ENCODE measurements at places on chromosomes 5 and 9.
A peak's percentile ranks its signal among the peaks of the same experiment; 100 is the strongest.

GRCh38 chr9:31847963-31848362, 536.5 kb upstream of the ACO1 start:
- DNase-seq, result no peak

- DNase-seq, result no peak
Measured at GRCh38 chr5:39140558-39141168, 66.5 kb upstream of the RICTOR start.

GRCh38 chr5:128237000-128237399, 153.4 kb downstream of the SLC12A2 start:
- DNase-seq, result no peak

DNA sequence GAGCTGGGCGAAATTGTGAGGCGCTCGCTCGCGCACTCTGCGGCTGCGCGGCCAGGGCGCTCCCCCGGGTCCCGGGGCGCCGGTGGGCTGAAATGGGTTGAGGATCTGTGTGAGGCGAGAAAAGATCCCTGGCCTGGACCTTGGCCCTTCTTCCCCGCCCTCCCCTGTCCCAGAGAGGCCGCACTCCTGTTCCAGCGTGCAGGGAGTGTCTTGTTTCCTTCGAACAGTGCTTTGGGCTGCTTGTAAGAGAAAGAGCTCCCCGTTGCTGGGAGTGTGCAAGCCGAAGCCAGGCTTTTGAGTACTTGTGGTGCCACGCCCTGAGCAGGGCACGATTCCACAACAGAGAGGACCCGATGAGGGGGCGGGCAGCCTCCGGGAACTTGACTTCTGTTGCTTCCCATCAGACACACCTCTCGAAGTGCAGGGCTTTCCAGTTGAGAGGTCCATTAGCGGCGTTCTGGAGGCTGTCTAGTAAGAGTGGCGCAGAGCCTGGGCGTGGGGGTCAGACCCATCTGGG, 535 bp downstream of the DOLPP1 start:
- no peak for DNase-seq

GRCh38 chr9:70228611-70229010, 30.2 kb upstream of the SMC5 start:
- DNase-seq, result no peak

DNA sequence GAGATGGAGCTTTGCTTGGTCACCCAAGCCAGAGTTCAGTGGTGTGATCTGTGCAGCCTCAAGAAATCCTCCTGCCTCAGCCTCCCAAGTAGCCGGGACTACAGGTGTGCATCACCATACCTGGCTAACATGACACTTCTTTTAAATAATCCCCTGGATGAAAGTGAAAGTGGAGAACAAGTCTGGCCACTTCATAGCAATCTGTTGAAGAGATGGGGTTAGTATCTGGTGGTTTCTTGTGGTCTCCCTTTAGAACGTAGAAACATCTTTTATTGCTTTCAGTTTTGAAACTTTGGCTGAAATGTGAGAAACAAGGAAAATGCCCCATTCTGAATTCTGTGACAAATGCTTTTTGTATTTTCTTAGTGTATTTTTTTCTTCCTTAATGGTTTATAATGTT, 452.5 kb upstream of the RIOK2 start:
- DNase-seq, result no peak

- DNase-seq, result peak; percentile 58
Measured at GRCh38 chr5:137735555-137736284, at the start of gene KLHL3. TSS of gene KLHL3 (minus strand) at chr5:137736089. CDS start at chr5:137735646, 443 bp downstream.

- DNase-seq, result no peak
Measured at GRCh38 chr5:6578676-6579343, 54.0 kb downstream of the NSUN2 start.

DNA sequence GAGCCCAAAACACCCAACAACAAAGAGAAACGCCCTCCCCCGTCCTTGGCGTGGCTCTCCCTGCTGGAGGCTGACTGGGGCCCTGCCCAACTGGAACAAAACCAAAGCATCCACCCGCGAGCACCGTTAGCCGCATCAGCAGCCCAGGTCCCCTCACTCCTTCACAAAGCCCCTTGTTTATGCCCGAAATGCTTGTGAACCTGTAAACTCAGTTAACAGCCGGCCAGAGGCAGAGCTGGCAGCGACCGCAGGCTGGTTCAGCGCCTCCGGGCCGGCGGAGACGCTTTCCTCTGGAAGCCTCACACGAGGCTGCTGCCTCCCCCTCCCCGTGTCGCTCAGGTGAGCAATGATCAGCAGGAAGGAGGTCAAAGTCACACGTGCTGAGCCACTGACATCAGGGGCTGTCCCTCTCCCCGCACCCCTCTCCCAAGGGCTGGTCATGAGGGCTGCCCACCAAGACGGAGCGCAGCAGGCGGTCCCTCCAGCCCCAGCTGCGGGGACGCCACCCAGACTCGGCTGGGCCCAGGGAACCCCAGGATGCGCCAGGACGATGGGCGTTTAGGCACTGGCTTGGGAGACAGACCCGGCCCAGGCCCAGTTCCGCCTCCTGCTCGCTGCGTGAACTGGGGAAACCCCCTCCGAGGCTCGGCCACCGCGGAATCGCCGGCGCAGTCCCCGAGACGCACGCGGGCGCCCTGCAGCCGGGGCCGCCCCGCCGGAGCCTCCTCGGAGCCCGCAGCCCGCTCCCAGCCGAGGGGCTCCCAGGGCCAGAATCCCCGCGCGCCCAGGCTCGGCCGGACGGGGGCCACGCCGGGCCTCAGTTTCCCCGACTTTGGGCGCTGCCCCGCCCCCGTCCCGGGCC, 563 bp downstream of the SNAPC4 start:
- no peak for DNase-seq

- no peak for DNase-seq
Measured at GRCh38 chr5:77066184-77066583, 20.9 kb downstream of the ZBED3 start.

- DNase-seq, result no peak
Measured at GRCh38 chr9:122857815-122858214, 29.4 kb upstream of the PDCL start.
